ENCODE measurements at places on chromosomes 7 and 10. TPM values are rescaled to one million over a fixed set of nuclear protein-coding genes. Genes with fewer than 3 reads are reported as not detected.
A peak's percentile ranks its signal among the peaks of the same experiment; 100 is the strongest.

DNA sequence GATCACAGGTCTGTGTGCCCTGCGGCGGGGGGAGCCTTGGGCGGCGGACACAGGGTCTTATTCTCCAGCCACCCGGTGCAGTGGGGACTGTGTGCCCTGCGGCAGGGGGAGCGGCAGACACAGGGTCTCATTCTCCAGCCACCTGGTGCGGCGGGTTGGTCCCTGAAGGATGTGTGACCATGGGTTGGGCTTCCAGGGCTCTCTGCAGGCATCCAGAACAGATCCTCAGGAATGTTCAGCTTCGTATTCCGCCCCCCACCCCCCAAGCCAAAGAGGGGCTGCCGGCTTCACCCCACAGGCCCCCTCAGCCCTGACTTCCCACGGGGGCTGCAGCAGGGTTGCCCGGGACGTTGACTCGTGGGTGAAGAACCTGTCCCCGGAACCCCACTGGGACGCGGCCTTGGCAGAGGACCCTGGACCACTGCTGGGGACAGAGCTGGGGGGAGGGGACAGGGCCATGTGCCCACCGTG, 154.5 kb upstream of the PPP2R2D start:
- DNase-seq: no peak

The TAS2R38 gene
- polyA plus RNA-seq: 0.23 TPM

The ERVW-1 gene
- polyA plus RNA-seq: not detected

- no peak for DNase-seq
Measured at GRCh38 chr10:96275685-96276418, 4.5 kb upstream of the BLNK start.

- no peak for DNase-seq
Measured at GRCh38 chr10:8428654-8429053, 374.2 kb downstream of the GATA3 start.

DNA sequence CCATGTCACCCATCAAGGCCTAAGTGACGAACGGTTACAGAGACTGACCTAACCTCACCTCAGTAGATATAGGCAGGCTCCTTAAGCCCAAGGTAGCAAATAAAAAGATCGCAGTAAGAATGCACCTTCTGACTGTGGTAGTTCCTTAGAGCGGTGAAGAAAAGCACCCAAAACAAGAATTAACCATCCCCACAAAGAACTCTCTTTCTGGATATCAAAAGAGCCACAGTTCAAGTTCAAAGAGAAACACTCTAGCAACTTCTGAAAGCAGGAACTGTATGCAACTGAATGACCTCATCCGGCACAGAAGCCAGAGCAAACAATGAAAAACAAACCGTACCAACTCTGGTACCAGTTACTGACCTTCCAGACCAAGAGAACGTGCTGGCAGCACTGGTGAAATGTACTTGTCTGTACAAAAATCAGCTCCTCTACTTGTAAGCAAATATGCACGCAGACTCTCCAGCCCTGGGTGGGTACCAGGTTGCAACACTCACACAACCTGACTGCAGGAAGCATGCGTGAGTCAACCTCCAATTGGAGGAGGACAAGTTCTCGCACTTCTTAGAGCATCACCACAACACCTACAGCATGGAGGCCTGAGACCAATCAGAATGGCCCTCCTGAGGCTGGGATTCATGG, 202.7 kb downstream of the FAM107B start:
- no peak for DNase-seq

The TAS2R60 gene
- not detected for polyA plus RNA-seq

GRCh38 chr7:88291398-88292173, 15.1 kb downstream of the STEAP4 start:
- no peak for DNase-seq

The NKX1-2 gene
- not detected for polyA plus RNA-seq

DNA sequence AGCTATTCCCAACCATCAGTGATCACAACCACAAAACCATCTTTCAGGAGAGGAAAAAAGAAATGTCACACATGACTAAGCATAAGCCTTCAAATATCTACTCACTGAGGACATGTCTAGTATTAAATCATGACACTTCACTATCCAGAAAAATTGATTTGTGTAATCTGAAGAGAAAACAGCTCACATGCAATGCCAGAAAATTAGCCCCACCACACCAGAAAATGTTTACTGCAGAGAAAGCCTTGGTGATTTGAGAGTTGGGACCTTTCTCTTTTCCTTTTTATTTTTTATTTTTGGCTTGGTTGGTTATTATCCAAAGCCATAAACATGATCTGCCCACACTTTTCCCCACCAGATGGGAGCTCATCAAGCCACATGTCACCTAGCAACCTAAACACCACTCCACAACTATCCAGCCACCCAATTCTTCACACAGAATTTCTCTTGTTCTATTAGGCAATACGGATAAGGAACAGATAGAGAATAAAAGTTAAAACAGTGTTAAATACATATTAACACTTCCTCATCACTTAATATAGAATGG, 3.1 kb downstream of the PARD3 start:
- DNase-seq: no peak

DNA sequence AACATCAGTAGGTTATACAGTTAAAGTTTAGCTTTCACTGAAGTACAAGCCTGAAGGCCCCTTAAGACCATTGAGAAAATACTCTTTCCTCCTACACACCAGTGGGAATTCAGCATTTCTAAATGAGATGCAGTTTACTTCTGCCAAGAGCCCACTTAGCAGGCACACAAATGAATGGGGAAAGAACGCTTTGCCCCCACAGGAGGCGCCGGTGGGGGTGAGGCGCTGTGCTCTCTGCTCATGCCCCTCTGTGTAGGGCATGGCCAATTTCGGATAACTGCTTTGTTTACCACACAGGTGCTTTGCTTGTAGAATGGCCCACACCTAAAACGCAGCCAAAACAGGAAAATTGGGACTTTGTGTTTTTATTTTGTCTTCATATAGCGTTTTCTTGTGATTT, 15.9 kb upstream of the LAT2 start:
- no peak for DNase-seq

- no peak for DNase-seq
Measured at GRCh38 chr10:17428351-17429097, 25.9 kb downstream of the ST8SIA6 start.

The ZNF33B gene
- 9.3 TPM for polyA plus RNA-seq

The PRSS2 gene
- not detected for polyA plus RNA-seq

The SFRP4 gene
- polyA plus RNA-seq: not detected

- no peak for DNase-seq
Measured at GRCh38 chr10:67793313-67793712, 44.7 kb downstream of the DNAJC12 start.

DNA sequence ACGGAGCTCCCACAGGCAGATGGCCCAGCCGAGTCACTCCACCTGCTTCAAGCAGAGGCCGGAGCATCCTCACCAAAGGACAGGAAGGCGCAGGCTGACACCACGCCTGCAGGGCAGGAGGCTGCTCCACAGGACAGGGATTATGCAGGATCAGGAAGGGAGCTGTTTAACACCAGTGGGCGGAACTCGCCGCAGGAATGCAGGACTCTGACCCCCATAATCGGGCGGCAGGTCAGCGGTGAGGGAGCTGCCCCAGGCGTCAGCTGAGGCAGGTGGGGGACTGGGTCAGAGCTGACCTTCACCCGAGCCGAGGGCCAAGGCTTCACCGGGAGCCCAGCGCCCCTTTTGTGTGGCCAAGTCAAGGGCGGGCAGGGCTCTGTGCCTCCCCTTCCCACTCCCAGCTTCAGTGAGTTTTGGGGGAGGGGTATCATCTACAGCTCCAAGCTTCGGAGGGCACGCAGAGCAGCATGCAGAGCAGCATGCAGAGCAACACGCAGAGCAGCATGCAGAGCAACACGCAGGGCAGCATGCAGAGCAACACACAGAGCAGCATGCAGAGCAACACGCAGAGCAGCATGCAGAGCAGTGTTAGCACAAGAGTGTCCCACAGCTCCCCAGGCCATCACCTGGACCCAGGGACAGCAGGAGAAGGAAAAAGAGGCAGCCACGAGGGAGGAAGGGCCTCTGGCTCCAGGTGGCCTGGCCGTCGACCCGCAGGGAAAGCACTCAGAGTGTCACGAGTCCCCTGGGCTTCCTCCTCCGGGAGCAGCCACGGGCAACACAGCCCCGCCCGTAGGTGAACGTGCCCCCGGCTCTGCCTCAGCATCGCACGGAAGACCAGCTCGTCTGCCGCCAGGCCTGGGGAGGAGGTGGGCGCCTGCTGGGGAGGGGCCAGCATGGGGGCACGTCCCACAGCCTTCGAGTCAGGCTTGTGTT, 151.7 kb upstream of the PPP2R2D start:
- DNase-seq: no peak

The IQUB gene
- 0.10 TPM for polyA plus RNA-seq

The DHTKD1 gene
- polyA plus RNA-seq: 24.2 TPM

The ICA1 gene
- 2.4 TPM for polyA plus RNA-seq

DNA sequence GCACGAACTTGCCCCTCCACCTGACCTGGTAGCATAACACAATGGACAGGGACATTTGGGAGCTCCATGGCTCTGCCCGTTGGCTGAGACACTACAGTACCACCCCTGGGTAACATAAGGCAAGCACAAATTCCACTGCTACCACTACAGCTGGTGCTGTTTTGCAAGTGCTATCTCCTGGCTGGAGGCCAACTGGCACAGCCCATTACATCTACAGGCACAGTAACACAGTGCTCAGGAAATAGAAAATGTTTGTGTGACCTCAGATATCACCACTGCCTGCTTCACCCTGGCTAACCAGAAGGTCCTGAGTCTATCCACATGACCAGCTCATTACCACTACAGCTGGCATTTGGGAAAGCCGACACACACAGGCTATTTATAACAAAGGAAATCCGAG, 631.1 kb upstream of the MBL2 start:
- DNase-seq: peak; percentile 49

The TMEM184A gene
- 1.5 TPM for polyA plus RNA-seq

- no peak for DNase-seq
Measured at GRCh38 chr10:127162841-127163240, 33.5 kb downstream of the INSYN2A start.

The AZGP1 gene
- polyA plus RNA-seq: 0.15 TPM

GRCh38 chr7:43586251-43586900, 3.5 kb downstream of the STK17A start:
- DNase-seq: no peak

The COL17A1 gene
- 0.12 TPM for polyA plus RNA-seq

DNA sequence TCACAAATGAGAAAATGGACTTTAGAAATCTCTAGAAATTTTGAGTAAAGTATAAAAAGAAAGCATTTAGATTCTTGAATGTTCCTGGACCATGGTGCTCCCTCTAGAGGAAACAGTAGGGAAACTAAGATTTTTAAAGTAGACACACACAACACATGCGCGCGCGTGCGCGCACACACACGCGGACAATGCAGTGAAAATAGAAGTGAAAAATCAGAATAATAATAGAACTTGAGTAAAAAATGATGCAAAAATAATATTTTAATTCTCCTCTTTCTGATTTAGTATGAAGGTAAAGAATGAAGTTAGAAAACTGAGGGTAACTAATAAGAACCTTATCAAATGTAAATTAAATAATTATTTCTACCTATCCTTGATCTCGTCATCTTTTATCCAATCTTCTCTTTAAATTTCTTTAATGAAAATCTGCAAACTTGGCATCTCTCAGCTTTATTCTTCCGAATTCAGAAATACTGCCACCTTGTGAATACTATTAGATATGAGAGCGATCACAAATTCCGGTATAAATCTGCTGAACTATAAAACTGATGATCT, 117.0 kb upstream of the AMPH start:
- DNase-seq: peak; percentile 16

The DKK1 gene
- polyA plus RNA-seq: 372 TPM

- no peak for DNase-seq
Measured at GRCh38 chr7:134071355-134072331, 55.5 kb upstream of the LRGUK start.

- DNase-seq: no peak
Measured at GRCh38 chr10:47190301-47190700, 109.7 kb upstream of the GDF10 start.

DNA sequence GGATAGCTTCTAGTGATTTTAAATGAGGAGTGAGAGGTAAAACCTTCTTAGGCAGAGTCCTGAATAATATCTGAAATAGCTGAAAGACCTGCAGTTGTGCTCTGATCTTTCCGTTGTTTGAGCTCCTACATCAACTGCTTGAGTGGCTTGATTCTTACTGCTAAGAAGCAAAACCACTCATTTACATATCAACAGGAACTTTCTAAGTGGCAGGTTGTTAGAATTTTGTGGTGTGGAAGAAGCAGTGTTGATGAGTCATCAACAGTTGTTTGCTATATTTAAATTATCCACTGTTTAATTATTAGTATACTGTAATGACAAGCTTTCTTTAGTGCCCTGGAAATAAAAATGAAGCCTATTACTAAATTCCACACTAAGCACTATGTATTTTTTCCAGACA, 689.5 kb downstream of the DNAJB9 start:
- no peak for DNase-seq

DNA sequence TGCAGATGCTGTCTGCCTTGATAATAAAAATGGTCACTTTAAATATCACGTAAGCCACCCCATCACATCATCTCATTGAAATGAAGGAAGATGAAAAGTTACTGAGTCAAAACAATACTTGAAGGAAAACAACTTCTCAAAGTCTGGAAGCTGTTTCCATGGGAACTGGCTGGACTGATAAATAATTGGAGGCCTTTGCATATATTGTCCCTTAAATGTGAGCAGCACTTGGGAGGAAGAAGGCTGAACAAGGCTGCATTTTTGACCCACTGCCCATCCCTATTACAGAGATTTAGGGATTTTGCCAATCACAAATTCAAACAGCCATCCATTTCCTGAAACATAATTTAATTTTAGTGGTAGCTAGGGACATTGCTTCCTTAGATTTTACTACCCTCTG, 18.2 kb upstream of the MAGI2 start:
- no peak for DNase-seq

GRCh38 chr7:149860821-149861727, 12.7 kb upstream of the ATP6V0E2 start:
- peak; percentile 65 for DNase-seq

DNA sequence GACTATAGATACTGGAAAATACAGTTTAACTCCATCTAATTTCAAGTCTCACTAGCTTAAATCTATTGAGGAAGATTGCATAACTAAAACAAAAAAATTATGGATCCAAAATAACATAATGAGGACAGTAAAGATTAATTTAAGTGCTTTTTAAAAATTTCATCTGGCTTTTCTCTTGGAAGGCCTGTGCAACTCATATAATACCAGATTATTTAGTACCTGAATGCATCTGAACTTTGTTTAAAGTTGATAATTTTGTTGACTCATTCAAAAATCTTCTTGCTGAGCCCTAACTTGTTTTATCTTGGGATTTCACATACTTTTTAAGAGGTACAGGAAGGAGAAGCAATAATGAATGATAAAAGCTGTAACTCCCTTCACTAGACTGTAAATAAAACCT, 146.5 kb downstream of the CSTF2T start:
- no peak for DNase-seq

DNA sequence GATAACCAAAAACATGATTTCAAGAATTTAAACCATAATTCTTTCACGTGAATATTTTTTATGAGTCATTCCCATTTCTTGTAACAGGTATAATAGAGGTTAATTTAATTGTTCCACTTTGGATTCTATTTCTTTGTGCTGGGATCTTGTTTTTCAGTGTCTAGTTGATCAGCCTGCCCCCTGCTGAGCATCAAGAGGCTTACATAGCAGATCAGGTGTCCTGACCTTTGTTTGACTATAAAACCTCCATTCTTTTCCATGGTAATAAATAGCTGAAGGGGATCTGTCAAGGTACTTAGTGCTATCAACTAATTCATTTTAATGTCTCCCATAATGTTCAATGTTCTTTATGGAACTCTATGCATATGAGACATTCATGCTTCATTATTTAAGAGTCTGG, 4.9 kb downstream of the COL17A1 start:
- peak; percentile 35 for DNase-seq

Measured in SK-N-SH (cell line).